ENCODE measurements at places on chromosomes 6 and 20.

DNA sequence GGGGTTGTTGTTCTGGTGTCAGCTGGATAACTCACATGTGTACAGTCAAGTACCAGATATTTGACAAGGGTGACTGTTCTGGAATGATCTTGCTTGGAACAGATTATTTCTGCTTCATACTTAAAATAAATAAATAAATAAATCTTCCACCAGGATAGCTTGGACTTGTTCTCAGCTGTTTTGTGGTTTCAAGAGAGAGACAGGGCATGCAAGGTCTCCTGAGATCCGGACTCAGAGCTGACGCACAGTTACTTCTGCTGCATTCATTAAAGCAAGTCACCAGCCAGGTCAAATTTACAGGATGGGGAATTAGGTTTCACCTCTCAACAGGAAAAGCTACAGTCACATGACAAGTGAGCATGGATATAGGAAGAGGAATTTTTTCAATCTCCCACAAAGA is 285.0 kb upstream of the SPTLC3 start:
- DNase-seq: no peak

GRCh38 chr6:15406452-15406851 is 160.6 kb downstream of the JARID2 start:
- no peak for DNase-seq

DNA sequence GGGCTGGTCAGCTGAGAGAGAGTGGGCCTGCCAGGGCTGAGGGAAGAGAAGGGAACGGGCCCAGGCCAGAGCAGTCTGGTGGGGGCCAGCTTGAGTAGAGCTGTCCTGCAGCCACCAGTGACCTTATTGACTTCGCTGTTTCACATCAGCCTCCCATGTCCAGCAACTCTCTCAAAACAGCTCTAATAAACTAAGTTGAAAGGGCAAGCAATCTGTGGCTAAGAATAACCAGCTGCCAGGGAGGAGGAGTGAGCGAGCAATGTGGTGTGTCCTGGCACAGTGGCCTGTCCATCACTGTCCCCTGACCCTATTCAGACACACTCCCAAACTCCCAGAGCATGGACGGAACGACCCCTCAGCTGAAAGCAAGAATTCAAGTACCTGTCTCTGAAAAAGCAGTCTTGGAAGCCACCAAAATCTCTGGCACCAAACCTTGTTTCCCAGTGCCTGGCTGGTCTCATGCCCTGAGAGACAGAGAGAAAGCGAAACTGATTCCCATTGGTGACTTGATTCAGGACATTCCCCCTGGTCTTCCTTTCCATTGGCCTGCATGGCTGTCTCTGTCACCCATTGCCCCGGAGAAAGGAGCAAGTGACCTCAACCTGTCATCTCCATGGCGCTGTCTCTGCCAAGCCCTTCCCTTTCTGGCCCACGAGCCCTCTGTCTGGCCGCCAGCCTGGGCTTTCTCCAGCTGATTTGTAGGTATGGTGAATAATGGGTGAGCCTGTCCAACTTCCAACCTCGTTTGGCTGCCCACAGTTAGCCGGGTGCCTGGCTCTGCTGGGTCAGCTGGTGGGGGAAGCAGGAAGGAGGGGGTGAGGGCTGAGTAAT is at the start of gene DDO:
Gene DDO (minus strand): TSS at position 490 of the 831 bp plus-strand sequence. CDS start 2,113 bp downstream, outside the sequence.
- DNase-seq: no peak

- DNase-seq: no peak
Measured at GRCh38 chr6:151414641-151415260, 23.4 kb upstream of the ZBTB2 start.

GRCh38 chr6:116764961-116765841 is at the start of gene FAM162B:
FAM162B (minus strand) TSS chr6:116765719; CDS start chr6:116765576, 143 bp downstream.
- no peak for DNase-seq

DNA sequence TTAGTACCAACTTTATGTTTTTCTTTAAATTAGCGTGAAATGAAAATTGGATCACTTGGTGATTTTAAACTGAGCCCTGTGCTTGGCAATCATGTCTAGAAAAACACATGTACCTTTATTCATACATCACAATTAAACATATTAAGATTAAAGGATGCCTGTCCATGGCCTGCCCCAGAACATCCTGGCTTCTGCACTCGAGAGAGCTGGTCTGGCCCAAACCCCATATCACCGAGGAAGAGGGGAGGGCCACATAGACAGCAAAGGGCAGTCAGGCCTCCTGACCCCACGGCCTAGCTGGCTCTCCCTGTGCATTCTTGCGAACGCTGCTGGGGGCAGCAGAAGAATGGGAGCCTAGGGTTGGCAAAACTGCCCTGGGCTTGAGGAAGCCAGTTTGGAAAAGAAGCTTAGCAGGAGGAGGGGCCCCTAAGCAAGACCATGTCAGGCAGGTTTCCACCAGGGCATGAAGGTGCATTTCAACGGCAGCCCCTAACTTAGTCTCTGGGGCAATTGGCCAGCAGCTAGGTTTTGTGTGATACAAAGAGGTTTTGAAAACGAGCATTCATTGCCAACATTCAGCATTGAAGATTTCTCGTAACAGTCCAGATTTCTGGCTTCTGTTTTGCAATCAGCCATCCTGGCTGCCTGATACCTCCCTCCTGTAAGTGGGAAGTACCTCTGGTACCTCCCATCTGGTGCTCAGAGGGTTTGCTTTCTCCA is 8.6 kb downstream of the BPIFB3 start:
- DNase-seq: no peak

- no peak for DNase-seq
Measured at GRCh38 chr20:10291568-10292248, 73.1 kb downstream of the SNAP25 start.

GRCh38 chr20:42886046-42886445 is 303.7 kb downstream of the PTPRT start:
- DNase-seq: no peak

GRCh38 chr6:47034926-47035325 is 7.2 kb downstream of the ADGRF1 start:
- no peak for DNase-seq

DNA sequence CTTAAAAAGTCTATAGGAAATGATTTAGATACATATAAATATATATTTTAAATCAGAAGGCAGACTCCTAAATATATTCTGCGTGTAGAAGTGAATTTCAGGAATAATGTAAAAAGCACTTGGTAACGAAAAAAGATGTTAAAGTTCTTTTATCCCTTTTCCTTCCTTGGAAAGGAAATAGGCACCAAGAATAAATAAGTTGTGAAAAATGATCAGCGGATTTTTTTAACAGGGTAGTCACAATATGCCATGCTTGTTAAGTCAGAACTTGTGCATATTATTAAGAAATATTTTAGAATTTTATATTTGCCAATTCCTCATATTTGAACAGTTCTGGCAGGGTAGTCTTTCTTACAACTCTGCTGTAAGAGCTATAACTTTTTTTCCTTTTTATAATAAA is 173.8 kb downstream of the CD83 start:
- no peak for DNase-seq

DNA sequence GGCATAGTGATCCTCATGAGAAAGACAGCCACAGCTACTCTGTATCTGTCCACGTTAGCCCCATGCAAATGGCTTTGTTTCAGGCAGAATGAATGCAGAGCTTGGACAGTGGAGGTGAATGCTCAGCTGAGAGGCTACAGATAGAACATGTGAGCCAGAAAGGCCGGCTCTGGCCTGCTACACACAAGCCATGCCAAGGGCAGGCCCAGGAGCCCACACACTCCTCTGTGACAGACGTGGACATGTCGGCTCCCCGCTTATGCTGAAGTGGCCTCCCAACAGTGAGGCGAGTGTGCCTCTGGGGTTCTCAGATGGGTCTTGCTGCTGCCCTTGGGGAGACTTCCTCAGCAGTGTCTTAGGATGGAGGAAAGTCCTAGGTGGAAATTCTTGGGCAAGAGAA is 159.6 kb downstream of the SYNDIG1 start:
- DNase-seq: no peak

Data from NCI-H2081 treated with DMSO at 0.1 percent for 48 hours (cell line).